ENCODE measurements at places on chromosomes 6 and 20. TPM values are rescaled to one million over a fixed set of nuclear protein-coding genes. Genes with fewer than 3 reads are reported as not detected.

The PSORS1C2 gene
- total RNA-seq = not detected

- DNase-seq = no peak
- H3K27me3 ChIP-seq = no peaks in the 10 kb centered on the region
- H3K4me3 ChIP-seq = no peak overlapping the region
- peaks cover 25% of the 10 kb centered on the region for H3K4me1 ChIP-seq
Observed at GRCh38 chr6:142871910-142872331, 73.1 kb downstream of the HIVEP2 start.

- no peaks in the 10 kb centered on the region for H3K4me1 ChIP-seq
- no peak for DNase-seq
- no peak overlapping the region for H3K4me3 ChIP-seq
- H3K36me3 ChIP-seq = no peaks in the 10 kb centered on the region
- H3K27ac ChIP-seq = no peak overlapping the region
Observed at GRCh38 chr6:52876056-52876787, 33.3 kb downstream of the GSTA3 start.

DNA sequence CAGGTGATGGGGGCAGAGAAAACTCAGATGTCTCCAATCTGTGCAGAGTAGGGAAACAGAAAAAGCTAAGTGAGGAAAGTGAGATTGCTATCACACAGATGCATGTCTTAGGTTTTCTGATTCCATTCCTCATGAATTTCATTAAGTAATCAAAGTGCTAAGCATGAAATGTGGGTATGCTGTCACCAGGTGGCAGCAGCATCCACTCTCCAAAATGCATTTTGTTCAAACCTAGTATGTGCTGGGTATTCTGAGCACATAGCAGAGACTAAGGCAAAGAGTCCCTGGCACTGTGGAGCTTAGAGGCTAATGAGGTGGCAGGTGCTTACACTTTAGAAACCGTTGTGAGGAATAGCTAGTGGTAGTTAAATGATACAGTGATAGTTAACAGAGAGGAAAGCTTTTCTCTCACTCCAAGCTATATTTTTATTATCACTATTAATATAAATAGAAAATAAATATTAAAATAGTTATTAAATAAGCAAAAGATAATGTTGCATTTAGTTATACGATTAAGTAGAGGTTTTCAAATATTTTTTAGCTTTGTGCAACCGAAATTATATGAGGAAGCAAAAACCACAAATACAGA, 179.5 kb downstream of the CDH26 start:
- no peaks in the 10 kb centered on the region for H3K36me3 ChIP-seq
- H3K4me1 ChIP-seq = no peaks in the 10 kb centered on the region
- no peak overlapping the region for H3K27ac ChIP-seq

DNA sequence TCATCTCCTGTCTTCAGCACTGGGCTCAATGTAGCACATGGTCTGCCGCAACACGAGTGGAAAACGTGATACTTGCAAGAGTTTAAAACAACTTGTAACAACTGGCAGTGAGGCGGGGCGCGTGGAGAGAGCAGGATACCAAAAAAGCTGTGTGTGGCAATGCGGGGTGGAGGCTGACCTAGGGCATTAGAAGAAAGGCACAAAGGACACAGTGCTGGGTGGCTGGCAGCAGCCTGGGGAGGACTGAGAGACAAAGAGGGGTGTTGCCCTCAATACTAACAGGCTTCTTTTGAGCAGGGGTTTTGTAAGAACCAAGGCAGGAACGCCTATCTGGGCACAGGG, 1.5 kb upstream of the GFOD1 start:
- H3K27ac ChIP-seq = no peak overlapping the region
- H3K27me3 ChIP-seq = peaks cover 20% of the 10 kb centered on the region
- DNase-seq = no peak
- no peaks in the 10 kb centered on the region for H3K4me1 ChIP-seq
- H3K4me3 ChIP-seq = no peak overlapping the region
- no peaks in the 10 kb centered on the region for H3K36me3 ChIP-seq

DNA sequence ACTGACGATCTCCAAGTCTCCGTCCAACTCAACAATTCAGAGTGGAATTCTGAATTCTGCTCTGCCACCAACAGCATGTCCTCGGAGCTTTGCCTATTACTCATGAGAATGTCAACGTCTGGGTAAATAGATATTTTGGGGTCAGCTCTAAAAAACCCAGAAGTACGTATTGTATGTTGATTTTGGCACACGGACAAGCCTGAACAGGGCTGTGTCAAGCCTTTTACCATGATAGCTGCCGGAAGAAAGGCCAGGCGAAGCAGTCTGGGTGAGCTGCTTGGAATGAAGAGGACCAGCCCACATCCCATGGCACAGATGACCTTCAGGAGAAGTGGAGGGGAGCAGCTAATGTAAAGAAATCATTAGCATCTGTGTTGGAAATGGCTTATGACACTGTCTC, 88.0 kb upstream of the JAG1 start:
- no peak overlapping the region for H3K27ac ChIP-seq
- H3K36me3 ChIP-seq = no peaks in the 10 kb centered on the region
- no peak for DNase-seq
- H3K4me1 ChIP-seq = no peaks in the 10 kb centered on the region

- H3K4me3 ChIP-seq = no peak overlapping the region
- H3K27ac ChIP-seq = no peak overlapping the region
- H3K4me1 ChIP-seq = no peaks in the 10 kb centered on the region
- H3K27me3 ChIP-seq = no peaks in the 10 kb centered on the region
Observed at GRCh38 chr6:4589295-4589694, 186.9 kb upstream of the CDYL start.

DNA sequence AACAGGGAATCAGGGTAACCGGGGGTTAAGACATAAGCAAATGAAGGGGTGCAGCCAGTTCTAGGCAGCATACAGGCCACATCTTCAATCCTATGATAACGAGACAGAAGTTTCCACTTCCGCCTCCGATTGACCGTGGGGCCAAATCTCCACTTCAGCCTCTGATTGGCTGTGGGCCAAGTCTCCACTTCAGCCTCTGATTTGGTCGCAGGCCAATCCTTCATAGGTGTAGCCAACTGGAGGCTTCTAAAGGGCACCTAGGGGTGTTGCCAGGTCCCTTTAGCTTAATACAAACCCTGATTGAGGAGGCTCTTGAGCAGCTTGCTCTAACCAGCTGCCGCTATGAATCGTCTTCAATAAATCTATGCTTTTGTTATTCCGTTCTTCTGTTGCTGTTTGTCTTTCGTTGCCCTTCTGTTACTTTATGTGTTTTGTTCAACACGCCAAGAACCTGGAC, 2.1 kb upstream of the ERGIC3 start:
- H3K36me3 ChIP-seq = peaks cover 3% of the 10 kb centered on the region
- H3K27me3 ChIP-seq = no peaks in the 10 kb centered on the region
- H3K27ac ChIP-seq = no peak overlapping the region
- no peak for DNase-seq
- no peak overlapping the region for H3K4me3 ChIP-seq

The DEFB127 gene
- not detected for total RNA-seq
